ENCODE measurements at places on chromosomes 4 and X. TPM values are rescaled to one million over a fixed set of nuclear protein-coding genes. Genes with fewer than 3 reads are reported as not detected.

TMEM271 gene
- not detected for total RNA-seq

CT55 gene
- total RNA-seq, result not detected

HAND2 gene
- total RNA-seq, result 1.0 TPM

HSD17B13 gene
- total RNA-seq, result not detected

DNAJB14 gene
- 16.7 TPM for total RNA-seq

MAGEE1 gene
- 1.6 TPM for total RNA-seq

EREG gene
- total RNA-seq, result not detected

ANK2 gene
- 383 TPM for total RNA-seq

GAB1 gene
- total RNA-seq, result 36.0 TPM

TREX2 gene
- total RNA-seq, result 3.7 TPM

RAB40AL gene
- total RNA-seq, result not detected

MAGEA9B gene
- not detected for total RNA-seq

GNL3L gene
- total RNA-seq, result 20.9 TPM
